LHCN-M2 (cell line): ENCODE measurements at places on chromosomes 4 and X. TPM values are rescaled to one million over a fixed set of nuclear protein-coding genes. Genes with fewer than 3 reads are reported as not detected.

GRCh38 chr4:174334628-174335027 lies 50.9 kb downstream of the CEP44 start:
- no peak for DNase-seq

SLC9B1 gene
- 0.13 and 0.52 TPM in 2 replicates for total RNA-seq

NPY1R gene
- not detected in 2 replicates for total RNA-seq

SLC6A14 gene
- total RNA-seq, result not detected in 2 replicates

HS3ST1 gene
- total RNA-seq, result under 0.01 and 0.06 TPM in 2 replicates
